ENCODE measurements at places on chromosomes 2 and 18.
A peak's percentile ranks its signal among the peaks of the same experiment; 100 is the strongest.

DNA sequence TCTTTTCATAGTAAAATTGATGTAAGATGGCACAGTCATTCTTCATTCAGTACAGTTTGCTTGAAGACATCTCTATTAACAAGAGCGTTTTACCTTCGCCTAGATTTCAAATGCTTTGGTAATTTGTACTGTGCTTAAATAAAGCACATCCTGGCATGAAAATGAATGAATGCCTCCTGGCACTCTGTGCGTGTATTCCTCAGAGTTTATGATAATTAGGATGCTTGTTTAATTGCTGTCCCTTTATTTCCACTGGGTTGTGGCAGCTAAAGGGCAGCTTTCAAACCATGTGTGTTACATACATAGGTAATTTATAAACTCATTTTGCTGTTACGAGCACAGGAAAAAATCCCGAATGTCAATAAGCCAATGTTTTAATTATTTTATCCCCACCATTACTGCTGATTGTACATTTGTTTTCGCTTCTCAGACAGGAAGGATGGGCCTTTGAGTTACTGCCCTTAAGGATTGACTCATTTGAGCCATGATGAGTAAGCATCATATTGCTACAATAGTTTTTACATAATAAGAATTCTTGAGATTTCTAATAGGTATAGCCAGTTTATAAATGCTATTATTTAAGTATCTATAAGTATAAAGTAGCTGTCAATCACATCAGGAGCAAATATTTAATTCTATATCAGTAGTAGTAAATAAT, 516.5 kb downstream of the XIRP2 start:
- no peak for DNase-seq

- no peak for DNase-seq
Observed at GRCh38 chr2:230202430-230203109, 17.2 kb downstream of the SP110 start.

DNA sequence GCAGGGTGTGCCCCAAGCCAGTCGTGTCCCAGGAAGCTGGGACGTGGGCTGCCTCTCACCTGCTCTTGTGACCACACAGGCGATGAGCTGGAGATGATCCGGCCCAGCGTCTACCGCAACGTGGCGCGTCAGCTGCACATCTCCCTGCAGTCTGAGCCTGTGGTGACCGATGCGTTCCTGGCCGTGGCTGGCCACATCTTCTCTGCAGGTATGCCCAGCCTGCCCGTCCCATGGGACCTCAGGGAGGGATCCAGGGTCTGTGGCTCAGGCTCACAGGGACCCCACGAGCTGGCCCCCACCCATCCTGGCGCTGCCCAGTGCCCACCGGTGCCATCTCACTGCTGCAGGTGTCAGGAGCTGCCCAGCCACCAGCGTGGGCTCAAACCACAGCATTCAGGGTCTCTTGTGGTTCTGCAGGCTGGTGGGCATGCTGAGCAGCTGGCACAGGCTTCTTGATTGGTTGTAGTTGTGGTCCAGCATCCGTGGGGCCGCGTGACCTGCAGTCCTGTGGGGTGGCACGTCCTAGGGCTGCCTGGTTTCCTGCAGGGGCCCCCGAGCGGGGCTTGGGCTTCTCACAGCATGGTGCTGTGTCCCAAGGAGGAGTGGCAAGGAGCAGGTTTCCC, 3.8 kb downstream of the BOK start:
- DNase-seq, result no peak

GRCh38 chr18:41967680-41968079, 12.6 kb downstream of the PIK3C3 start:
- DNase-seq, result no peak

DNA sequence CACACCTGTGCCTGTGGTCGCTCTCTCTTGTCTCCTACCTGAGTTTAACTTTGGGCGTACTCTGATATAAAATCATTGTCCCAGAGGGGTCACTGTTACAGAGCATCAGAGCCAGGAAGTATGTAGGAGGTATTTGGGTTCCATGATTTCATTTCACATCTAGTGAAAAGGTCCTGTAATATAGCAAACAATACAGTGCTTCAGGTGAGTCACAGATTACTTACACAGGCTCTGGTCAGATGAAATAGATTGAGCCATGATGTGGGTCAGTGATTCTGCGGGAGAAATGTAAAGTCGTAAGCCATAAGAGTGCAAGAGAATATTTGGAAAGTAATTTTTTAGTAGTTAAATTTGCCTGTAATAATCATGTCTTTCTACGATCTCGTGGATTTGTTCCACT, 70.2 kb downstream of the SOCS6 start:
- DNase-seq, result no peak

DNA sequence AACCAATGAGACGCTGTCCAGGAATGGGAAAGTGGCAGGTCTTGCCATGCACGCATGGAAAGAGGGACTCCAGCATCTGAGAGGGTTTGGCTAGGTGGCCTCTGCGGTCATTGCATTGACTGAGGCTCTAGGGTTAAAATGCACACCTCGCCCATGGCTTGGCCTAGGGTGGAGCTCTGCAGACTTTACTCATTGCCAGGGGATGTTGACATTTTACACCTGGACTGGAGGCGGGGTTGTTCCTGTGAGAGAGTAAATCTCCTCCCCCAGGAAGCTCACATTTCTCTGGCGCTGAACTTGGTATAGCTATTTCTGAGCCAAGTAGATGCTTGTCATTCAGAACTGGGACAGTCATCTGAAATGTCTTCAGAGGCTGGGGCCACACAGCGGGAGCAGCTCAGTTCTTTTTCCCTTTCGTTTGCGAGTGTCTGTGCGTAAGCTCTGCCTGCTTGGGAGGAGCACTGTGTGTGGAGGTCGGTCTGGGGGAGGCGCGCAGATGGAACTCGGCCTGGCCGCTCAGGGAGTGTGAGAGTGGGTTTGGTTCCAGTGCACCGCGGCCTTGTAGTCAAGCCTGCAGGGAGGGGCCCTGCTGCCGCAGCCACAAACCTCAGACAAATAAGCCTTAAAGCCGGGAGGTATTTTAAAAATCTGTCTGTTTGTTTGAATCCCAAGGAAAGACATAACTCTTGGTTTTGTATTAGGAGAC, 76.5 kb downstream of the LPIN1 start:
- DNase-seq, result no peak

DNA sequence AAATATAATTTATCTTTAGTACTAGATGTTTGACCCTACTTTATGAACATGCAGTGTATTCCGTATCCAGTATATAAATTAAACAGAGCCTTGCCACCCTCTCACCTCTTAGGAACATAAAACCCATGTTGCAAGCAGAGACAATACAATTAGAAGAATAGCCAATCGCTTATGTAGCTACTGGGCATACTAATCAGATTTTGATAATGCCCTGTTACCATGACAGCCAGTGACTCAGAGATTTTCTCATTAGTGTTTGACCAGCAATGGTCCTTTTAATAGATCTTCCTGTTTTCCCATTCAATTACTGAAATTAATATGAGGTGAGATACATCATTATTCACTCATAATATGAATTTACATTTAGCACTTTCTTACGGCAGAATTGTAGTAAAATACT, 547.3 kb upstream of the VWC2L start:
- DNase-seq, result no peak

GRCh38 chr18:67425672-67426071, 90.8 kb downstream of the DSEL start:
- peak; percentile 58 for DNase-seq

DNA sequence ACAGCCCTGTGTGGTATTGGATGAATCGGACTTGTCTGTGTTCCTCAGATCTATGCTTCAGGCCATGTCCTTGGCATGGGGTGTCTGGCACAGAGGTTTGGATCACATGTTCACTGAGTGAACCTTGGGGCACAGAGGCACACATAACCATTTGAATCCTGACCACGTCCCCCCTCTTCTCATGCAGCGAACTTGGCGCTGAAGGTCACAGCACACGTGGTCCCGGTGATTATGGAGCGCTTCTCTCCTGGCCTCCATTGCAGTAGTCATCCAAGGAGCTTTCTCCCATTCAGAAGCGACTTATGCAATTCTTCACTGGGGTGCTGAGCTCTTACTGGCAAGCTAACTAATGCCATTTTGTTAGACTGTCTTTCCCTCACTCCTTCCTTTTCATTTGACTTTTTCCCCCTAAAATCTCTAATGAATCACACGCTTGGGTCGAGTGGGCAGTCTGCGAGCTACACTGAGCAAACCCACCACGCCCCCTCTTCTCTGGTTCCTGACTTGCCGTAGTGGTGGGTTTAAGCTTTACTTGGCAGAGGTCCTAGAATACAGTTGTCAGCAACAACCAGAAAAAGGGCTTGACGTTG, 59.4 kb downstream of the KCNG2 start:
- peak; percentile 42 for DNase-seq

DNA sequence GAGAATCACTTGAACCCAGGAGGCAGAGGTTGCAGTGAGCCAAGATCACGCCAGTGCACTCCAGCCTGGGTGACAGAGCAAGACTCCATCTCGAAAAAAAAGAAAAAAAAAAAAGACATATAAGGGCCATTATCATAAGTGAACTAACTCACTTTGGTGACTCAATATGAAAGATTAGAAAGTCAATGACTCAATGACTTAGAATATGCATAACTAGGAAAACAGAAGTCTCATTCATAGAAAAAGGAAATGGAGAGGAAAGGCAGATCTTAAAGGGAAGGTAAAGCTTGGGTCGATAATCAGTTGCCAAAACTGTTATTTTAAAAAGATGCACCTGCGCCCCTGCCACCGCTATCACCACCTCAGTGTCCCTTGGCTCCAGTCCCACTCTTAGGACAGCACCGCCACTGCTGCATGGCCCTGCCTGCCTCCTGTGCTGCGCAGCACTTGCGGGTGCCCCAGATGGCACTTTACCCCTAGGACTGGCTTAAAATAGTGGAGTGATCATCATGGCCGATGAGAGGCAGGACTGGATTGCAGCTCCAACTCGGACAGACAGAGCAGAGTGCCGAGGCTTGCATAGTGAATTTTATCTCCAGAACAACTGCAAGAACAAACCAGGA, 54.7 kb downstream of the INO80D start:
- no peak for DNase-seq

- no peak for DNase-seq
Observed at GRCh38 chr2:147845411-147845971, 662 bp downstream of the ACVR2A start.

GRCh38 chr2:26148501-26148900, 24.4 kb upstream of the GAREM2 start:
- no peak for DNase-seq

- no peak for DNase-seq
Observed at GRCh38 chr2:189221811-189222467, 42.4 kb upstream of the COL5A2 start.

DNA sequence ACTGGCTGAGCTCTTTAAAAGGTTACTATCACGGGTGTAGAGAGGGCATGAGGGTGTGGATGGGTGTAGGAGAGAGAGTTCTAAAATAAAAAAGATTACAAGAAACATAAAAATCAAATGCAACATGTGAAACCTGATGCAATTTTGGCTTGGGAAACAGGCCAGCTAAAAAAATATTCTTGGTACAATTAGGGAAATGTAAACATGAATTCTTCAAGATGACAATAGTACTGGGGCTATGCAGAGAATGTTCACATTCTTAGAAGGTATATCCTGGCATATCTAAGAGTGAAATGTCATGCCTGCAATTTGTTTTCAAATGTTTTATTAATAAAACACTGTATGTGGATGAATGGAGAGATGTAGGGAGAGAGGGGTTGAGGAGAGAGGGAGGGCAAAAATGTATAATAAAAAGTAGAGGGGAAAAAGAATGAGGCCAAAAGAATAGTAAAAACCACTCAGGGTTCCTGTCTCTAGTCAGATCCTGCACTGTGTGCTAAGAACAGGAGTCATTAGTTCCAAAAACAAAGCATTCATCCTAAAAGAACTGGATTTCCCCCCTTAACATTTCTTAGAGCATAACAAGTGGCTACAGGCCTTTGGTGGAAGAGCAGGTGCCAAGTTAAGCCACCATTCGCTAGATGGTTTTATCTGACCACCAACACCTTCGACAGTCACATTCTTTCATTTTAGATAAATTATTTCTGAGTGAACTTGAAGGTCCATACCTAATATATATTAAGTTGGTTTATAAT, 77.3 kb downstream of the LPIN2 start:
- no peak for DNase-seq

- DNase-seq, result no peak
Observed at GRCh38 chr2:68031043-68031442, 31.8 kb downstream of the C1D start.
